ENCODE measurements at places on chromosomes 5 and 9.

DNA sequence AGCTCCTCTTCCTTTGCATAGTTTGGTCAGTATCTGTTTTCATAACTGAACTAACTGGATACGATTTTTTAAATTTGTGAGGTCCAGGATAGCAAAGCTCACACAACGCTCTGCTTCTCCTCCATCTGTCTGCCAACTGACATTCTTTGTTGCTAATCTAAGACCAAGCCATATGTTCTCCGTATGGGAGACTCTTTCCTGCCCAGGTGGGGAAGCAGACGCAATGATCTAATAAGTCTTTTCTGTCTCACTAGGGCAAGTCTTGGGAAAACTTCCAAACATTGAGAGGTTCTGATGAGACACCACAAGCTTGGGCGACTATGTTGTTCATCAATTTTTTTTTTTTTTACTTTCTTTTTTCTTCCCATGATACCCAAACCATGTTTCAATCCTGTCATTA, 558.5 kb downstream of the EFNA5 start:
- DNase-seq: no peak

DNA sequence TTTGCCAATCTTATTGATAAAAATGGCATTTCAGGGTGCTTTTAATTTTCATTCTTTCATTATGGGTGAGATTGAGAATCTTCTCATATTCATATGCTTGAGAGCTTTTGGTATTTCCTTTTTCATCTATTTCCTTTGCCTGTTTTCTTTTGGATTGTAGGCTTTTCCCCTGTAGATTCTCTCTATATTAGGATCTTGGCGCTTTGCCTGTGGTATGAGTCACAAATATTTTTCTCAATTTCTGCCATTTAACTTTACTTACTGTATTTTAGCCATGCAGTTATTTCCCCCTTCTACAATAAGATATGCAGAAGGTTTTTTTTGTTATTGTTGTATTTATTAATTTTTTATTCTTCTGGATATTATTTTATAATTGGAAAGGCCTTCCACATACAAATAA, 21.5 kb upstream of the KLF9 start:
- DNase-seq: peak; percentile 77

DNA sequence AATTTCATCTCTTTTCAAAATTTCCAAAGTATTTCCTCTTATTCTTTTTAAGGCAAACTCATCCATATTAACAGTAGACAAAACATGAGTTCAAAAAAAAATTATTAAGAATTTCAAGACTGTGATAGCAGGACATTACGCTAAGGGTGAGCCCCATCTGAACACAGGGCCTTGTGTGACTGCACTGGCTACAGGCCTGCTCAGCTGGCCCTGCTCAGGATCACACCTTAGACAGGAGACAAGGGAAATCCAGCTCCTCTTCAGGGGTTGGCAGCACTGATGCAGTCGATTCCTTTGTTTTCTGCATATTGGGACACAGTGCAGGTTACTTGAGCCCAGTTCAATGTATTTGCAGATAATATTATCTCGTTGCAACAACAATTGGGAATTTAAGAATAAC, 444.7 kb downstream of the PLK2 start:
- DNase-seq: no peak

- DNase-seq: peak; percentile 25
These were observed 139.6 kb upstream of the RASA1 start for GRCh38 chr5:87127956-87128687.

GRCh38 chr9:131114084-131114535, 11.3 kb upstream of the NUP214 start:
- DNase-seq: no peak

DNA sequence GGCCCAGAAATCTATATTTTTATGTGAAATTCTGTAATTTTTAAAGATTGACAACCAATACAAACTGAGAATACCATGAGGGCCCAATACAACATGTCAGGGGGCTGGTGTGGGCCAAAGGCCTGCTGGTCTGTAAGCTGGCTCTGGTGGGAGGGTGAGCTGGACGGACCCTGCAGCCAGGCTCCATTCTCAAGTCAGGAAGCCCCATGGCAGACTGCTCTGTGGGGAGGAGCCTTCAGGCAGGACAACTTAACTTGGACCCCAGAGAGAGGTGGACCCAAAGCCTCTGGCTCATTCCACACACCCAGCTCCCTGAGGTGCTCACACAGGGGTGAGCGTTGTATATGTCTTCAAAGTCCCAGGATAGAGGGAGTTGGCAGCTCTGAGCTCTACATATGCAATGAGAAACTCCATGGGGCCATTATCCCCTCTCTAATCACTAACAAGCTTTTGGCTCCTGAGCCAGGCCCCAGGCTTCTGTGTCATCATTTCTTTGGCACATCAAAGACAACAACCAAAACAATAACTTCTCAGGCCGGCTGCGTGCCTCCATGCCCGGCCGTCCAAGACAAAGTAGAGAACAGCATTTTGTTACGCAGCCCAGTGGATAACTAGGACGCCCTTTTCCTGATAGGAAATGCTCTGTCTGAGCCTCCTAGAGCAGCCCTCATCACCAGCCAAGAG, 6.4 kb downstream of the SEPTIN8 start:
- no peak for DNase-seq

GRCh38 chr5:9222054-9222976, 323.6 kb downstream of the SEMA5A start:
- no peak for DNase-seq

DNA sequence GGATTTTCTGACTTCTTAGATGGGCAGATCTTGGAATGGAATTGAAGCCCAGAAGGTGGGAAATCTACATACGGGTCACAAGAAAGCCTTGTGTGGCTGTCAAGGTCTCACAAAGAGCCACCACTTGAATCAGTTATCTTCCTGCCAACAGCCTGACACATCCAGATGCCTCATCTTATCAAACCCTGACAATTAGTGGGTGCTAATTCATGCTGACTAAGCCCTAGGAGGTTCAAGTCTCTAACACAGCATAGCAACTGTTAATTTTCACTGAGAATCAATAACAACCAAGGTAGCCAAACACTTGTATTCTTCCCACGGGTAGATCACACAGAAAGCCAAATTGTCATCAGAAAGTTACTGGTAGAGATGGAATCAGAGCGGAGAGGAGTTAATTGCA, 222.2 kb downstream of the TMEM167A start:
- DNase-seq: no peak

- DNase-seq: no peak
These were observed 930.2 kb downstream of the MAT2B start for GRCh38 chr5:164435576-164435975.

DNA sequence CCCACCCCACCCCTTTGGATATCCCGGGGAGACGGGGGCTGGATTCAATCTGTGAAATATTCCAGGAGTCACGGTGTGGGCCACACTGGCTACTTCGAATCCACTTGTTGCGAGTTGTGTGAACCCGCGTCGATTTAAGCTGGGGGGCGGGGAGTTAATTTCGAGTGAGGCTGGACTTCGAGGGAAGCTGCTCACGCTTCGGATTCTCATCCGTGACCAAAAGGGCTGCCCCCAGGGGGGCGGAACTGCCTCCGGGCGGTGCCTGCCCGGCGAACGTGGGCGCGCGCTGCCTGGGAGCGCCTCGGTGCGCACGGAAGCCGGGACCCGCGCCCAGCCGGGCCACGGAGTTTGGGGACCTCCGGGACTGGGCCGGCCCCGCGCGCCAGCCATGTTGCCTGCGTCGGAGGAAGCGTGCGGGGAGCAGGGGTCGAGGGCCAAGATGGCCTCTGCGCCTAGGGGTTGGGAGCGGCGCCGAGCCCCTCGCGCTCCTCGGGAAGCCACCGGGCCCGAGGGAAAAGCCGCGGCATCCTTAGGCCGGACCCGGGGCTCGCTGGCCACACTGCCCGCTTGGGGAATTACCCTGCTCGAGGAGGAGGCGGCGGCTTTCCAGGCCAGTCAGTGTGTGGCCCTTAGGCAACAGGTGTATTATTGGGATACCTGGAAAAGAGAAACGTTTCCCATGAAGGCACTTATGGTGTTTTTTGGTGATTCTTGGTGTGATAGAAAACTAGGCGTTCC, 975 bp downstream of the OCLN start:
- DNase-seq: no peak

- DNase-seq: peak; percentile 82
These were observed 3.7 kb downstream of the SLC31A2 start for GRCh38 chr9:113154471-113154870.

GRCh38 chr5:180142021-180142765, 66.8 kb downstream of the RASGEF1C start:
- DNase-seq: no peak

DNA sequence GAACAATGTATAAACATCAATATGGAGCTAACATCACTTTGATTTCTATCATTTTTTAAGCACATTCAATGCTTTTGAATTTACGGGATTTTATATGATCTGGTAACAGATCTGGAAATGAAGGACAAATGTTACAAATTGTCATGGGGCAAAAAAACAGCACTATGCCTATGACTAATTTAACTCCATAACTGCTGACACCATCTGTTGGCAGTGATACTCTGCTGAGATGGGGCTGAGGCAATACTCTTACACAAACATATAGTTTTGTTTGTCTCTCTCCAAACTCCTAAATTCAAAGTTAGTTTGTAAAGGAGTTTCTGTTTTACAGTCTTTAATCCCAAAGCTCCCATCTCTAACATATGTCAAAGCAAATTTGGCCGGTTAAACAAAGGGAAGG, 132.5 kb upstream of the FER start:
- DNase-seq: no peak

GRCh38 chr5:108749128-108749861, 1.6 kb downstream of the FER start:
- DNase-seq: peak; percentile 19

- DNase-seq: peak; percentile 36
These were observed 171.9 kb upstream of the SLC12A2 start for GRCh38 chr5:127911619-127912018.

DNA sequence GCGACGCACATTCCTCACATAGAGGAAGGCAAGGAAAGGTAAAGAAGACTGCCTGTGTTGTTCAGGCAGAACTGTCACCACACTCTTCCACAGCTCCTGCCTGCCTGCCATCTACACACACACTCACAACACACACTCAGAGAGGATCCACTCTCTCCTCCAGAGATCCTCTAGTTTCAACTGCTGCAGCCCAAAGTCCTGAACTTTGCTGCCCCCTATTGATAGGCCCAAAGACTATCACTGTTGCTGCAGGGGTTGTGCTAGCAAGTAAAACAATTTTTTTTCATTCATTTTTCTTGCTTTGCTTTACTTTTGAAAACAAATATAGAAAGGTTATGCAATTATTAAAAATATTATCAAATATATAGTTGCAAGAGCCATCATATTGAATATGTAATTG, 5.9 kb upstream of the CFAP90 start:
- peak; percentile 72 for DNase-seq

GRCh38 chr9:124017929-124018729, 6.6 kb downstream of the LHX2 start:
- DNase-seq: no peak

DNA sequence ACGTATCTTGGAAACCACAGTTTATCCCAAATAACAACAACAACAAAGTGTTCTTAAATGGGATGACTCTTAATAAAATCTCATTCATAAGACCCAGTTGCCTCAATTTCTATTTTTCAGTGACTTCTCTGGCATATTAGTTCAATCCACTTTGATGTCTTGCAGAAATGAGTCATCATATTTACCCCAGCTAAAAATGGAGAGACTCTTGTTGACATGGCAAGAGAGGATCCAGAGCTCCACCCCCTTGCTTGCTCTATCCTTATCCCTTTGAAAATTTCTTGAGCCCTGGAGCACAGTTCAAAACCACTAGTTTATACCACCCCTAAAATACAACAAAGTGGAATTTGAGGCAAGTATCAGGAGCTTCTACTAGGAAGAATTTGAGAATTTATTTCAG, 20.8 kb downstream of the VCAN start:
- DNase-seq: peak; percentile 49

DNA sequence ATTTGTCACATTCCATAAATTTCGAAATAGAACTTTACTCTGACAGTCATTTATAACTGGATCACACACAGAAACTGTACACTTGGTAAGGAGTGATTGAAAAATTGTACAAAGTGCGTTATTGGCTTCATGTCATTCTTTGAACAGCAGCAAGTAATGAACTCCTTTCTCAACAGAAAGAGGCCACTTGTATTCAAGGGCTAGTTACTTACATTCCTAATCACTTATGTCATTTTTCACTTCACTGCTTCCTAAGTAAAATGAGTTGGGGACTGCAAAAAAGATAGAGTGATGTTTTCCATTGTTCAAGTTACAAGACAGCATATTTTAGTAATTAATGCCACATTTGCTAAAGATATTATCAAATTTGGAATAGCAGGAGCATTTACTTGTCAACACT, 893.2 kb downstream of the DTWD2 start:
- DNase-seq: no peak

GRCh38 chr9:95313010-95313498, 4.5 kb downstream of the FANCC start:
- peak; percentile 65 for DNase-seq

DNA sequence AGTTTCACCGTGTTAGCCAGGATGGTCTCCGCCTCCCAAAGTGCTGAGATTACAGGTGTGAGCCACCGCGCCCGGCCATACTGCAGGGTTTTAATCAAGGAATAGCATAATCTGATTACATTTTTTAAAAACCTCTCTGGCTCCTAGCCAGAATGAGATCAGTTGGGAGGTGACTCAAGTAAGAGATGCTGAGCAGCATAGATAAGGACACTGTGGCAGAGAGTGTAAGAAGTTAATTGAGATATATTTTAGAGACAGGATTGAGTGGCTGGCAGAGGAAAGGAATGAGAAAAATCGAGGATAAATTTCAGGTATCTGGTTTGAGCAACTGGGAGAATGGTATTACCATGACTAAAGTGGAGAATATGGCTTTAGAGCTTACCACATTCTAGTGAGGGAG, 7.3 kb upstream of the RIGI start:
- peak; percentile 20 for DNase-seq

DNA sequence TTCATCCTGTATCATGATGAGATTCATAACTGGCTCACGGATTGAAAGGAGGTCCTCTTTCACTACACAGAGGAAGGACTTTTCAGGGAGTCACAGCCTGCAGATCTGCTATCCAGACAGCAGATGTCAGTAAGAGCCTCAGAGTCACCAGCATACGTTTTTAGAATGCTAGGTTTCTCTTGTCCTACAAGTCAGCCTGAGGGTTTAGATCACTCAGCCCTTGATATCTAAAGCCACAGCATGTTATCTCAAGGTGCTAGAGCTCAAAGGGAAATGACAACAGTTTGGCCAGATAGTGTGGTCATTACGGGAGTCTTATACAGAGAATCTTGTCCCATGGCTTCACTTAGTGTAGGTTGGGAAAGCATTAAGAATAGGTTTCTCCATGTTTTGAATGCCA, 30.9 kb upstream of the SLC46A2 start:
- DNase-seq: peak; percentile 73

DNA sequence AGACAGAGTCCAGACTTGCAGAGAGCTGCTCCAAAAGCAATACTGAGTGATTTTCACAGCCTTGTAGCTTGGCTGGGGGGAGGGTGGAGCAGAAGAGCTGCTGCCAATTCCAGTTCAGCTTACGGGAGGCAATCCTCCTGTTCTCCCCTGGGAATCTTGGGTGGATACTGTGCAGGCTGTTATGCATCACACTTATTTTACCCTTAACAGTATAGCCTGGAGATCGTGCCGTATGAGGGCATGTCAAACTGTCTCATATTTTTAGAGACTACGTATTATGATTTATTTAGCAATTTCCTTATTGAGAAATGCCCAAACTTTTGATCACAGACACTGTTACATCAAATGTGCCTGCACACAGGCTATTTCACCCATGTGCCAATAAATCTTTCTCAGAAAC, 85.2 kb downstream of the BASP1 start:
- no peak for DNase-seq
